Activated gamma-delta T cell treated with anti-CD3 and anti-CD28 coated beads, Interleukin-2, amount 50 U/mL, for 16 hours (primary cell): ENCODE measurements at places on chromosomes 16 and 17.

DNA sequence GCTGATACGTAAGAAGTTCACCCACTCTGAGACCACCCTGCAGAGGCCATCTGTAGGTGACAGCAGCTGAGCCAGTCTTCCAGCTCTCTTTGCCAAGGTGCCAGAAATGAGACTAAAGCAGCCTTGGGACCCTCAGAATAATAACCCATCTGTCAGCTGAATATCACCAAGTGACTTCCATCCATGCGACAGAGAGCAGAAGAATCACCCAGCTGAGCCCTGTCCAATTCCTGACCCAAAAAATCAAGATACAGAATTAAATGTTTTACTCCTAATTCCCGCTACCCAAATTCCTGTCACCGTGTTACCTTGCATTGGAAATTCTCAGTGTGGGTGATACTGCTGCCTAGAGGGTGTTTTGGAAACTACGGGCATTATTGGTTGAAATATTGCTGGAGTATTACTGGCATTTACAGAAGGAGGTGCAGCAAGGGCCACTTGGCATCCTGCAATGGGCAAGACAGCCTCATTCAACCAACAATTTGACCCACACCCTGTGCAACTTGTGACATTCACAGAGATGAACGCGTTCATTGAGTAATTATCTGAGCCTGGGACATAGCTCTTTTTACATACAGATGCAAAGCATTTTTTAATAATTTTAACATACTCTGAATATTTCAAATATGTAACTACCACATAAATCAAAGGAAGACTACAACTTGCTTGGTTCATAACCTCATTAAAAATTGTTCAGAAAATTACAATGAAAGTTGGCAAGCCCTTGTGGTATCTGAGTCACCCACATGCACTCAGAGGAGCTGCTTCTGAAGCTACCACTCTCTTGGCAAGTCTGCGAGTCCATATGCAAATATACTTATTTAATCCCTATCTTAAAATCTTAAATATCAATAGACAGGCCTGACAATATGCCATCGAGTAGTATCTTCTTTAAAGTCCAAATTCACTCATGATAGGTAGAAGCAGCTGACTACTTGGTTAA is 126.6 kb downstream of the C16orf95 start:
- no peak for DNase-seq

DNA sequence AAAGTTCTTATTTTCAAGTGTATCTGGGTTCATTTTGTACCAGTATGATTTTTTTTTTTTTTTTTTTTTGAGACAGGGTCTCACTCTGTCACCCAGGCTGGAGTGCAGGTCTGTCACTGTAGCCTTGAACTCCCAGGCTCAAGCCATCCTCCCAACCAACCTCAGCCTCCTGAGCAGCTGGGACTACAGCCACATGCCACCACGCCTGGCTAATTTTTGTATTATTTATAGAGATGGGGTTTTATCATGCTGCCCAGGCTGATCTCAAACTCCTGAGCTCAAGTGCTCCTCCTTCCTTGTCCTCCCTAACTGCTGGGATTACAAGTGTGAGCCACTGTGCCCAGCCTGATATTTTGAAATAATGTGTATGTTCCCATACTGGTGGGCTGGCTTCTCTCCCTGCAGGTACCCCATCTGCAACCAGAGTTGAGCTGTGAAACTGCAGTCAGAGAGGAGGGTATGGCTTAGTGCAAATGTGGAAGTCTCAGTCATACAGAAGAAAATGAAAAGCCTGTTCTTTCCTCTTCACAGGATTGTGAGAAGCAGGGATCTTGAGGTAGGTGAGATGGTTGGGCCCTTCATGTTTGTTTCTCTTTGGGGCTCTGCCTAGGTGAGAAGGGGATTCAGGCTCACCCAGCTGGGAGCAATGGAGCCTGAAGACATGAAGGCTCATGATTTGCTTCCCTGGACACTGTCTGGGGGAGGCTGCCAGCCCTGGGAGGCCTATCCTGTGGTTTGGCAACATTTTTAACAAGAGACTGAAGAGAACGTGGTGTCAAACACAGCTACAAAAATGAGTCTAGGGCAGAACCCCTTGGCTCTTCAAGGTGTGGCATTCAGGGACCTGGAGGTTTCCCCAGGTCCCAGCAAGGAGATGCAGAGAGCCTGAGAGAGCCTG is 41.3 kb upstream of the SIAH1 start:
- DNase-seq: no peak

DNA sequence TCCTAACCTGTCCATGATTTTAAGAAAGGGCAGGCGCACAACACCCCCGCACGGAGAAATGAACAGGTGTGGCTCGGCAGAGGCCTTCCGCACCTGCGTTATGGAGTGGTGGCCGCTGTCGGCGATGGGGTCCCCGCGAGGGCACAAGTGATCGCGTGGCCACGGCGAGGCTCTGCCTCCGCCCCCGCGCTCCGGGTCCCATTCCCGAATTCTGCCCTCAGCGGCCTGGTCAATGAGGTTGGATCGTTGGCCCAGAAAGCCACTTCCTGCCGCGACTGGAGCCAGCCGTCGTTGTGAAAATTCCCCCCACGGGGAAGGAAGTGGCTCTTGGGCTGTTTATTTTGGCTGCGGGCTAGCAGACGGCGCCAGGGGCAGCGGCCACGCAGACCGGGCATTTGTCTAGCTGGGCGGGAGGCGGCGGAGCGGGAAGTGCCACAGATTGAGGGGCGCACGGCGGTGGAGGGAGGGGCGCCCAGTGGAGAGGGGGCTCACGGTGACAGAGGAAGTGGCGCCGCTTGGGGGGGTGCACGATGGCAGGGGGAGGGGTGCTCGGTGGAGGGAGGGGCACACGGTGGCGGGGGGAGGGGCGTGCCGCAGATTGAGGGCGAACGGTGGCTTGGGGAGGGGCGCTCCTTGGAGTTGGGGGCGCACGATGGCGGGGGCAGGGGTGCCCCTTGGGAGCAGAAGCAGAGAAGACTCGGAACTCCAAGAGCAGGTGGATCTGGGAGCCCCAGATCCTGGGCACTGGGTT is 25.0 kb downstream of the MRC2 start:
- no peak for DNase-seq

DNA sequence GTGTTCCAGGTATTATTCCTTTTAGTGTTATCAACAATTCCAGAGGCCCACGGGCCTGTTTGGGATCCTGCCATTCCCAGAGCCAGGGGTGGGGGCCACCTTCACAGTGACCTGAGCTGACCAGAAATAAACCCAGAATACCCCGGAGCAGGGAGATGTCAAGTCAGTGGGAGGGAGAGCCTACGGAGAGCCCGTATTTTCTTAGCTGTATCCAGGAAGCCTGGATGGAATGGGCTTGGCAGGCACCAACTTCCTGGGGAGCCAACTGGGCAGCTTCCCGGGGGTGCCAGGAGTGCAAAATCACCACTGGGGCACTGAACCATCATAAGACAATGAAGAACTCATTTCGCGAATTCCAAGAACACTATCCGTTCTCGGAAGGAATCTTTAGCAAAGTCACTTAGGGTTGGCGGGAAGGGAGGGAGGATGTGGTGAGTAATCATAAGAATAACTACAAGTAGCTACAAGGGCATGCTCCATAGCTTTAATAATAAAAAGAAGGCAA is 13.2 kb upstream of the MRTFB start:
- no peak for DNase-seq

GRCh38 chr17:75558666-75559530 is 28.7 kb upstream of the MYO15B start:
- DNase-seq: no peak

- DNase-seq: peak; percentile 74
Measured at GRCh38 chr17:7922845-7923628, 6.6 kb downstream of the KCNAB3 start.
